ENCODE measurements at places on chromosomes 5 and 9.
A peak's percentile ranks its signal among the peaks of the same experiment; 100 is the strongest.

DNA sequence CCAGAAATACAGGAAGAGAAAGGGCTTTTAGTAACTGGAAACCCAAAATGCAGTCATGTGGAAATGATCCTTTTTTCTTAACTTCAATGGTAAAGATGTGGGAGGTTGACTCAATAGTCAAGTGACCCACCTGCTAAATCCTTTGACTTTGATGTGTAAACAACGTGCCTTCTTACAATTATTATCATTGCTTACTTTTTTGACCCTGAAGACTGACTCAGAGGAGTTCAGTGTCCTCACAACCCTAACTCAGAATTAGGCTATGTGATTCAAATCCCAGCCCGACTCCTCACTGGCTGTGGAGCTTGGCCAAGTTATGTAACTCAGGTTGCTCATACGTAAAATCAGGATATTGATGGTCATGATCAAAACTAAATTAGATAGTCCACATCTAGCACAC is 27.9 kb downstream of the ANXA1 start:
- no peak for DNase-seq

DNA sequence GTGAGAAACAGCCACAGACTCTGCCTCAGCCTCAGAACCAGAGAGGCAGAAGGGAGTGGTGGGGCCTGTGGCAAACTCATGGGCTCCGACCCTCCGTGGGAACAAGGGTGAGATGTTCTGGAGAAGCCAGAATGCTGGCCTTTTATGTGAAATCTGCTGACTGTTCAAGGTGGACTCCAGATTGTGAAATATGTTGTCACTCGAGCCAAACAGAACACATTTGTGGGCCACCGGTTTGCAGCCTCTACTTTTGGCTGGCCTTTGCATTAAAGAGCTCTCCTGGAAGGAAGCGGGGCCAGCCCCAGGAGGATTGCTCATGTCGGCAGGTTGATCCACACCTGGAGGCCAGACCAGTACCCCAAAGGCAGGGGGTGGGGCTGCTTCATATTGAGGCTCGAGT is 62.4 kb downstream of the ERGIC1 start:
- no peak for DNase-seq

DNA sequence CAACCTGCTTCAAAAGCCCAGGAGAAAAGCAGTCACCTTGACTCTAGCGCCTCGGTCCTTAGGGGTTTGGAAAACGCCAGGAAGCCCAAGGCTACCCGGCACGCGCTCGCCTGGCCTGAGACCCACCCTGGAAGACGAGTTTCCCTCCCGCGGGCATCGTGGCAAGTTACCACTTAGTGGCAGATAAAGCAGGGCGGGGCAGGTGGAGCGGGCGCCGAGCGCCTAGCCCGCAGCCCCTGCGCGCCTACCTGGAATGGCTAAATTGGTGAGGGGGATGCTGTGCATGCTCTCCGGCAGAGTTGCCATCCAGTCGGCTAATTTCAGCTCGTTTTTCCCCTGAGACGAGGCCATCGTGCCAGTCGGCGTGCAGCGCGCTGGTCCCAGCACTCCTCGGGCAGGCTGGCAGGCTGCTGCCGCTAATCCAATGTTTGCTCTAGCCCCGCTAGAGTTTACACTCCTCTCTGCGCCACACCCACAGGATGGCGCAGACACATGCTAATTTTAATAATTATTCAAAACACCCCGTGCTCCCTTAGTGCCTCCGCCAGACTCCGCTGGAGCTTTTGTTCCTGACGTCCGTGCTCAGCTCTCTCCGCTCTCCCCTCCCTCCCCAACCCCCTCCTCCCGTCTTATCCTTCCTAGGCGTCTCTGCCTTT is at the start of gene PLCXD3:
PLCXD3 (minus strand) TSS at position 426 of the 656 bp plus-strand sequence; CDS start at position 351, 75 bp downstream.
- DNase-seq: peak; percentile 59

DNA sequence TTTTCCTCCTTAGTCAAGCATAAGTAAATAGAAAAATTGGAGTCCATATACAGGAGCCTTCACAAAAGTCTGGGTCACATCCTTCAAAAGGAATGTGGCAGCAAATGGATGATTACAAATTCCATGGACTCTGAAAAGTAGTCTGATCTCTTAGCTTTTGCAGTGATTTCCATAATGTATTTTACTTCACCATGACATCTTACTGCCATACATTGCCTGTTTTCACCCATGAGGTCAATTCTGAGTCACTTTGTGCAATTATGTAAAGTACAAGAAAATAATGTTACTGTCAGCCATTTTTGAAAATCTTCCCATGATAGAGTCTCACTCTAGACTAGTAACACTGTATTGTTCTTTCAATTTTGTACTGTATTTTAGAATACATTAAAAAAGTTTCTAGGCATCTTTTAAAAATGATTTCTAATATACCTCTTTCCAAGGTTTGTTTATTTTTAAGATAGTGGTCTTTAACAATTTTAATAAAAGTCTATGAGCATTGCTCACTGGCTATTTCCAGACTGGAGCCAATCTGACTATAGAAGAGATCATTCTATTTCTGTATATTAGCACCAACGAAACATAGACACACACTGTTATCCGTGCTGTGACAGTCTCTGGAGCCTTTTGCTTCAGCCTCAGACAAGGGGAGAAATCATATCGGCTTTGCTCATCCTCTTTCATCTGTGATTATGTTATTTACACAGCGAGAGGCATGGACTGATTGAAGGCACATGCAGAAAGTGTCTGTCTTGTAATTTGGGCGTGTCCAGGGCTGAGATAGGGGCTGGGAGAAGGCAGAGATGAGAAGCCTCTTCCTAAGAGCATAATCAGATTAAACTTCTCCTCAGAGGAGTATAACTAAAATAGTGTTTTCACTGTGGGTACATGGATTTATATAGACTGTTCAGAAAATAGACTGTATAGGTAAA is 22.9 kb upstream of the ACTBL2 start:
- DNase-seq: no peak

- DNase-seq: no peak
Observed at GRCh38 chr5:164289526-164289925, 784.1 kb downstream of the MAT2B start.

DNA sequence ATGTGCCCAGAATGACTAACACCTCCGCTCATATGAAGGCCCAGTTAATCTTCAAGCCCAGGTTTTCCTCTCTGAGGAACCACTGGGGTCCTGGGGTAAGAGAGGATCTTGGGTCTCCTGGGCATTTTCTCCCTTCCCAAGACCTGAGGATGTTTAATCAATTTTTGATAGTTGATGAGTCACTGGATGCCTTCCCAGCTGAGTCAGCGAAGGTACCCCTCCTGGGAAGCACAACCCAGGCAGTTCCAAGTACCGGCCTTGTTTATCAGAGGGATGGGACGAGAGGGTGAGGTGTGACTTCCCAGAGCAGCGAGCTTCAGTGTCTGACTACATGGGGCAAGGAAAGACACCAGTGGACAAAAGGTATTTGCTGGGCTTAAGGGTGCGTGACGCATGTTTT is 119.6 kb upstream of the IL12B start:
- DNase-seq: no peak

GRCh38 chr5:93069276-93069675 is 511.7 kb downstream of the NR2F1-AS1 start:
- DNase-seq: no peak
